ENCODE measurements at places on chromosomes 11 and 22.
A peak's percentile ranks its signal among the peaks of the same experiment; 100 is the strongest.

- no peak for DNase-seq
Observed at GRCh38 chr22:35632935-35633334, 15.3 kb upstream of the APOL6 start.

DNA sequence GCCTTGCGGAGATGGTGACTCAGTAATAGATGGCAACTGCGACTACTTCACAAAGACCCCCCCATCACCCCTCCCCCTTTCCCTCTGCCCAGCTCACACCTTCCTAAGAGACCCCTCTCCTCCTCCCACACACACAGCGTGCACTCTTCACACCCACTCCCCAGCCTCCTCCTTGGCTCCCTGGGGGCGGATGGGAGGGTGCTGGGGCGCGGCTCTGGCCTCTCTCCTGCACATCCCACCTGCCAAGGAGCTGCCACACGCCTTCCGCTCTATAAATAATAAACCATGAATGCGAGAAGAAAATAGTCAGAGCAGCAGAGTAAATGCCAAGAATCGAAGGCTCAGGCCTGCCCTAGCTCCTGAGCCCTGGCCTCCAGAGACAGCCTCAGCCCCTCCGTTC lies 4.5 kb downstream of the P2RX3 start:
- DNase-seq, result no peak

DNA sequence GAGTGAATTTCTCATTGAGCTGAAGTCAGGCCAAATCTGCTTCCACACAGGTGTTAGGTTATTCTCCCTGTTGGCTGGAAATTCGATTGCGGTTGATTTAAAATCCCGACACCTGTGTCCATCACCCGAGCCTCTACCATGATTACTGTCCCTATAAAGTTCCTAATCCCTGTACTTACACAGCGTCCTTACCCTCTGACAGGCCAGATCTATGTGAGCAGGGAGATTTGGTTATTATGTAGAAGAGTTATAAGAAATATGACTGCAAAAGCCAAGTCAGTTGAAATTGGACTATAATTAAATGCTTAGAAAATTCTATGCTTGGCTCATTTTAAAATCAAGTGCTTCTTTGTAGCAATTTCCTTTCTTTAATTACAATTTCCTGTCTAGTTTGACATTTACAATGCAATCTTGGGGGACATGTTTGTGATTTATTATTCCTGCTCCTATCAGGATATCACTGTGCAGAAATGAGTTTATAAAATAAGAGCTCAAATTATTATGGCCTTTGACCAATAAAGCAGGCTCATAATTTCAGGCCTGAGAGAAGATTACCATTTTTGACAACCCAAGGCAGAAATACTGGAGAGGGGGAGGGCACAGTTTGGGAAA lies 32.5 kb upstream of the LMO1 start:
- no peak for DNase-seq

- no peak for DNase-seq
Observed at GRCh38 chr11:117966908-117967307, 19.3 kb upstream of the IL10RA start.

DNA sequence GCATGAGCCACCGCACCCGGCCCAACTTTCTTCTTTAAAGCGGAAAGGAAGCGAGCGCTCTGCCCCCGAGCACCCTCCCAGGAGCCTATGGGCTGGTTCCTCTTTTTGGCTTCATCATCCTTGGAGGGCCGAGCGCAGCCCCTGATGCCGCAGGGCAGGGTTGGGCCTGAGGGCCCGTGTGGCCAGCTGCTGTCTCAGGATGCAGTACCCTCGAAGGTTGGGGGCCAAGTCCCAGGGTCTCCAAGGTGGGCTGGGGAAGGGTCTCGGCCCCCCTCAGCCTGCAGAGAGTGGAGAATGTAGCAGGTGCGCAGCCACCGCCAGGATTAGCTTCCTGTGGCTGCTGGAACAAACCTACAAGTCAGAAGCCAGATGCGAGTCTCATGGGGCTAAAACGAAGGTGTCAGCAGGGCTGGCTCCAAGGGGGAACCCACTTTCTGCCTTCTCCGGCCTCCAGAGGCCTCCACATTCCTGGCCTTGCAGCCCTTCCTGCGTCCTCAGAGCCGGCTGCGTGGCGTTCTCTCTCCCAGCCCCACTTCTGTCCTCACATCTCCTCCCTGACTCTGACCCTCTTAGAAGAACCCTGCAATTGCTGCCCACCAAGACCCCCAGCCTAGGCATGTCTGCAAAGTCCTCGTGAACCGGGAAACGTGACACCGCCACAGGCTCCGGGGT lies 2.9 kb downstream of the PANX2 start:
- DNase-seq, result no peak

DNA sequence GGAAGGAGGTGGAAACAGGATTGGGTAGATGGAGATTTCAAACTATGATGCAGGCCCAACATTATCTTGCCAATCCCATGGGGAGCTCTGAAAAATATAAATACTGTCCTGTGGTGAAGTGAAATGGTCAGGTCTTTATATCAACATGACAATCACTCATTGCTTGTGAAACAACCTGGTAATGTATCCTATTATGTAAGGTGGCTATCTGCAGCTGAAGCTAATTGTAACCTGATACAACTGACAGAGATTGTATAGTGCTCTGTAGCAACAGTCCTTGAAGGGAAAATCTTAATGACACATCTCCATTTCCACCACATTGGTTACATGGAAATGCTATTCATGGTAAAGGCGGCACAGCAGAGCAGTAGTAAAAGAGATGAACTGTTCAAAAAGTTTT lies 20.7 kb upstream of the CHORDC1 start:
- no peak for DNase-seq

DNA sequence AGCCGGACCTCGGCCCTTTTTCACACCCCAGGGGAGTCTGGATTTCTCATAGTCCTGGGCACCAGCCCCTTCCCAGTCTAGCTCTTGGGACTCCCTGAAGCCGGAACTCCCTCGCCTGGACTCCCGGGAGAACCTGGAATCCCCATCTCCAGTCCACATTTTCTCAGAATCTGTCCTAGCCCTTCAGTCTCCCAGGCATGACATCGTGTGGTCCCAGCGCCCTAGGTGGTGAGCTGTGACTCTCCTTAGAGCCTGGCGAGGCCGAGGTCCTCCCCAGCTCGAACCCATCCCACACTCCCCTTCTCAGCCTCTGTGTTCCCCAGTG lies 673 bp upstream of the DUSP18 start:
- DNase-seq, result no peak

GRCh38 chr11:45104006-45104789 lies 42.2 kb upstream of the PRDM11 start:
- no peak for DNase-seq

DNA sequence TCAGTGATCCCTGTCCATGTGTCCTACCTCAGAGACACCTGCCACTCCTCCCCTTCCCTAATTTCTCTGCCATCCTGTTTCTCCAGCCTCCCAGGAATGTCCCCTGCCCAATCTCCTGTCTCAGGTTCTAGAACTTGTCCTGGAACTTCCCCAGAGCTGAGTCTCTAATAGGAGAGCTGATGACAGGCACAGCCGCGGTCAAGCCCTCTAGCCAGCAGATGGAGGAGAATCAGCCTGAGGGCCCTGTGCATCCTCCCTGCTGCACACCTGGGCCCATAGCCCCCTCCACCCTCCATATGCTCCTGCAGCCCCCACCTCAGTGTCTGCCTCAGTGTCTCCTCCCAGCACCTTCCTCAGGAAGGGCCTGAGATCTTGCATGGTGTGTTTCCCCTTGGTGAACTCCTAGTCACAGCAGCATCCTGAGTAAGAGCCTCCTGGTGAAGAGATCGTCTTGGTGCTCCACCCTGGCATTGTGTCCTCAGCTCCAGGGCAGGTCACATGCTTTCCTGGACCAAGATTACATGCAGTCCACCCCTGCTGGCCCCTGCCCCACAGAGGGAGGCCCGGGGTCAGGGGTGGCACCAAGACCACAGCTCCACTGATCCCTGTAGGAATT lies 43.9 kb upstream of the VPREB1 start:
- DNase-seq, result no peak

DNA sequence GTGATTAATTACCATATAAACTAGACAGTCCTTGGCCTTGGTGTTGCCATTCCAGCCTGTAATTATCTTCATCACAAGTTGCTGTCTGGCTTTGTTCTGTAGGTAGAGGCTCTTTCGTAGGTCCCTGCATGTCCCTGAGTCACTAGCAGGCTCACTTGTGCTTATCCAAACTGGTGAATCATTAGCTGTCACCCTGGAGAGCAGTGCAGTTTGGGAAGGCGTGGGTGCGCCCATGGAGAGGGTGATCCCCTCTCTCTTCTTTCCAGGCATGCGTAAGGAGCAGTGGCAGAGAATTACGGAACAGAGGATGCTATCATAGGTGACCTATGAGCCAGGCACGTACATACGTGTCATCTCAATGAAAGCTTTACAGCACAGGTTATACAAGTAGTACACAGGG lies 11.0 kb upstream of the EHF start:
- no peak for DNase-seq

DNA sequence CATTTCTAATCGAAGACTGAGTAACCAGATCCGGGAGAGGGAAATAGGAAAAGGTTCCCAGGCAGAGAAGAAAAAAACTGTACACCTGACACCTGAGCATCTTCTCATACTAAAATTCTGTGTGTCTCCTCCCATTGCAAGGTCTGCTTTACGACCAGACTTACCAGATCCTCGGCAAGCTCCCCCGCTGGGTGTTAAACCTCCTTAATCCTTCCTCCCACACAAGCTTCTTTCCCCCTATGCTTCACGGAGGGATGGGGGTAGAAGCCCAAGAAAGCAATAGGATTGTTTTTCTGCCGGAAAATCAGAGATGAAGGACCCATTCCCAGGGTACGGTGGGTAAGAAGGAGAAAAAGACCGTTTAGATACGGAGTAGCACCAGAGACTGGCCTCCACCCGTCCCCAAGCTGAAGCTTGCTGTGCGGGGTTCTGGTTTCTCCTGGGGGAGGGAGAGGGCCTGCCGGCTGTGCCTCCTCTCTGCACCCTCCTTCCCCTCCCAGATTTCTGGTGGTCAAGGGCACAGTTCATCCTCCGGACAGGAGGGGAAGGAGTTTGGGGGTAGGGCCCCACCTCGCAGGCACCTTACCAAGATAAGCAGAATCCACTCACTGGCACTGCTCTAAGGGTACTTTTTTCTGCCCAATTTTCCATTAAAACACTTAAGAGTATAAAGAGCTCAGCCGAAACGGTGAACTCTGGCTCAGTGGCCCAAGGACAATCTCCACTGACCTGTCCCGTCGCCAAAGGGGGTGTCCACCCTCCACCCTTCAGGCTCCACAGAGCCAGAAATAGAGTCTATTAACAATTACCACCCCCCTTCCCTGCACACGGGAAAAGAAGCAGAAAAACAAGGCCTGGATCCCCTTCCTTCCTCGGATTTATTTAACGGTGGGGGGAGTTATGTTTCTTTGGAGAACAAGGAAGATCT lies 1.2 kb downstream of the TOB2 start:
- DNase-seq, result no peak

GRCh38 chr22:38111925-38112355 lies 1.5 kb upstream of the BAIAP2L2 start:
- no peak for DNase-seq

DNA sequence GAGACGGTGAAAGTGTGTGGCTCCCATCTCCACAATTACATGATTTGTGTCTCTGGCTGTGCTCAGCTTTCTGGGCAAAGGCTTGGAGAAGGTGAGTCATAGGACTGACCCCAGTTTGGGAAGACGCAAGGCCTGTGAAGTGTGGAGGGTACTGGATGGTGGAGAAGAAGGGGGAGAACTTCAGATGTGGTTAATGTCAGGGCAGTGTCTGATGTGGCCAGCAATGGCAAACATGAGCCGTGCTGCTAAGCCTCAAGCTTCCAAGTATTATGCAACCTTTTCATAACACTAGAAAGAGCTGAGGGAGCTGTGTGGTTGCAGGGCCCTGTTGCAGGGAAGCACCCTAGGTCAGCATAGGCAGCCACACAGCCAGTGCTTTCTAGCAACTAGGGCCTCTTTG lies 110.9 kb downstream of the NTM start:
- DNase-seq, result no peak

DNA sequence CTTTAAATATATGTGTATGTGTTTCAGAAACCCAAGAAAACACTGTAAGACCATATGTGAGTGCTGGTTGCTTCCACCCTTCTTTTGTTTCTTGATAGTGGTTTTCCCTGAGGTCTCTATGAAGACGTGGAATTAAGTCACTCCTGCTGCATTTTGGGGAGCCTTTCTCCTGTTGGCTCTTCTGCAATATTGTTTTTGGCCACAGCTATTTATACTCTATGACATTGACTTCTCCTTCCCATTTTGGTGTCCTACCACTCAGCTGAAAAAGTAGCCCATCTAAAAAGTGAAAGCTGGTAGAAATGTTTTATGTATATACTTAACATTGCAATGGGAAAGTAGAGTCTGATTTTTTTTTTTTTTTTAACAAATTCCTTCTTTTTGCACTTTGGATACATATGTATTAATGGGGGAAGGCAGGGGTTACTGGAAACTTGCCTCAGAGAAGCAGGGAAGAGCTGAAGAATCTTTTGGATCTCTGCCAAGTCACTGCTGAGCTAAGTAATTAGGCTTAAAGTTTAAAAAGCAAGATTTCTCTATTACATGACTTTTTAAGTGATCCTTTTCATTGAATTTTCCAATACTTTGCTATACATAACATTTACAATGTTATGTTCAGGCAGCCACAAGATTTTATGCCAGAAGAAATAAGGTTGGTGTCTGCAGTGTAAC lies 1.8 kb downstream of the TTC17 start:
- DNase-seq, result no peak

DNA sequence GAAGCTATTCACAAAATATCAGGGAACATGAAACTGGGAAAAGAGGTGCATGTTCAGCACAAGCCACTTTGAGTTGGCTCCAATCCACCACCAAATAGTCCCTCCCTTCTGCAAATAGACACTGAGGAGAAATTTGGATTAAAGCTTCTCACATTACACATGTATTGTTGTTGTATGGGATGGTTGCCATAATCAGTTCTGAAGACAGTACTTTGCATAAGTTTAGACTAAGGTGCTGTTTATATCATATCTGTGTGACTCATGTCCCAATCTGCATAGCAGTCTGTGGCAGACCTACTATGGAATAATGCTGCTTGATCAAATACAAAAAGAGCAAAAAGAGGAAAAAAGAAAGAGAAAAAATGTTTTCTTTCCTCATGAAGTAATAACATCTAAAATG lies 376.7 kb upstream of the DDI1 start:
- no peak for DNase-seq

GRCh38 chr22:35554297-35554845 lies 13.7 kb downstream of the RASD2 start:
- DNase-seq, result no peak

GRCh38 chr11:15889363-15890030 lies 466.8 kb downstream of the SOX6 start:
- no peak for DNase-seq

- DNase-seq, result no peak
Observed at GRCh38 chr11:66619080-66619554, 2.7 kb downstream of the RBM14 start.

GRCh38 chr22:40862013-40862412 lies at the start of gene DNAJB7:
Gene DNAJB7, minus strand, starts transcription at chr22:40862113. Its CDS starts 119 bp downstream, at chr22:40861994.
- DNase-seq, result no peak

GRCh38 chr11:8265681-8266241 lies 2.1 kb upstream of the LMO1 start:
- no peak for DNase-seq

GRCh38 chr11:1873048-1873812 lies 18.5 kb downstream of the PRR33 start:
- DNase-seq, result peak; percentile 35

DNA sequence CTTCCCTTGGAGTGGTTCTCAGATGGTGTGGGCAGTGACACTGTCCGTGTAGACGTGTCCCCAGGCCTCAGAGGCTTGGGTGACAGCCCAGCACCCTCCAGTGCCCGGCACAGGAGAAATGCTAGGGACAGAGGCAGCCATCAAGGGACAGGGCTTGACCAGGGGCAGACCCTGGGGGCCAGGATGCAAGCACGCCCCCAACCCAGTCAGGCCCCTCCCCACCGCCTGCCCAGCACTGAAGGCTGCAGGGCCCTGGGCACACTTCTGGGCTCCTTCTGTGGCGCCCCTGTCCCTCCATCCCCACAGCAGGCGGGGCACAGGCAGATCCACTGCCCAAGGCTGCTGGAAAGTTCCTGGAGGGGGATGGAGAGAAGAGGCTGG lies 11.1 kb downstream of the IGF2 start:
- no peak for DNase-seq
